Cerebellar nuclear complex (tissue), 1 donor: ENCODE measurements at places on chromosomes 2 and 18.

DNA sequence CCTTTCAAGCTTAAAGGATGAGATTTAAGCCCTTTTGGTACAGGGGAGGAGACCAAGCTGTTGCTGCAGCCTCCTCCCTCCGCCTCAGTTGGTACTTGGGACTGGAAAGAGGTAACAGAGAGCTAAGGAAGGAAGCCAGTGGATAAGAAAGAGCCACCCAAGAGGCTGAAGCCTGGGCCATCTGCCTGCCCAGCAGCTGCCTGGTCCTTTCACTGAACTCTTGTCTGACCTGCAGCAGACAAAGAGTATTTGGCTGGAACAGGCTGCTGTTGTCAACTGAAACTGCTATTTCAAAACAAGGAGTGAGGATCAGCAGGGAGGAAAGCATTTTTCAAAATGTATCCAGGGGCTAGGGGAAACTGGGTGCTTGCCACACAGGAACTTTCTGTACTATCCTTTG is 30.3 kb downstream of the TNS1 start:
- no peak for DNase-seq

DNA sequence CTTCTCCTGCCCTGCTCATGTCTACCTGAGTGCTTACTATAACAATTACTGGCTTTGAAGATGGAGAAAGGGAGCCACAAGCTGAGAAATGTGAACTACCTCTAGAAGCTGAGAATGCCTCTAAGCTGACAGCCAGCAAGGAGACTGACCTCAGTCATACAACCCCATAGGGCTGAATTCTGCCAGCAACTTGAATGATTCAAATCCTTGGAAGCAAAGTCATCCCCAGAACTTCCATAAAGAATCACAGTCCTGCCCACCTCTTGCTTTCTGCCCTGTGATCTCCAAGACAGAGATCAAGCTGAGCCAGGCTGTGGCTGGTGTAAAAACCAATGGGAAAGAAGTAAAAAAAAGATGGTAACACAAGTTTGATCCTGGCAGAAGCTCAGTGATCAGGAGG is 288.2 kb upstream of the SPHKAP start:
- DNase-seq = no peak

- DNase-seq = no peak
Observed at GRCh38 chr2:195871326-195871725, 197.3 kb downstream of the DNAH7 start.

DNA sequence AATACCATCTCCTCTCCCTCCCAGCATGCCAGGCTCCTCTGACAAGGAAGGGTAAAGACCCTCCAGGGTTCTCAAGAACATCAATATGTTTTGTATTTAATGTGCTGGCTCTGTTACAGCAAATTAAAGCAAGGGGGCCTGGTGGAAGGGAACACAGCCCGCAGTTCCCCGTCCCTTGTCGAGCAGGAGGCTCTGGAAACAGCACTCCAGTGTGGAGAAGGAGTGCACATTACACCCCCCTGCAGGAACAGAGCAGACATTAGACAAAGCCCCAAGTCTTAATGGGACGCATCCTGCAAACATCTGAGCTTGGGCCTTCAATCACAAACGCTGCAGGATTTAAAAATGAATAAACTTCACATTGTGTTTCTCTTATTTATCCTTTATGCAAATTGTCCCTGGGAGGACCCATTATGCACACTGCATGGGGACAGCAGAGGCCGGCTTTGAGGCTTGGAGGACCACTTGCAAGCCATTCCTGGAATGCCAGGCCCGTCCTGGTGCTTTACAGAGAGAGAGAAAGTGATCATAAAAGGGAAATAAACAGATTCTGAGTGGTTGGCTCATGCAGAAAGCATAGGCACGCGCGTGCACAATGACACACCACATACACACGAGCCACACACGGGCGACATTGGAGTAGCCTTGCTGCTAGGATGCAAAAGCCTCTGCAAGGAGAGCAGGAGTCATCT is 328.7 kb downstream of the SMAD2 start:
- DNase-seq = no peak

DNA sequence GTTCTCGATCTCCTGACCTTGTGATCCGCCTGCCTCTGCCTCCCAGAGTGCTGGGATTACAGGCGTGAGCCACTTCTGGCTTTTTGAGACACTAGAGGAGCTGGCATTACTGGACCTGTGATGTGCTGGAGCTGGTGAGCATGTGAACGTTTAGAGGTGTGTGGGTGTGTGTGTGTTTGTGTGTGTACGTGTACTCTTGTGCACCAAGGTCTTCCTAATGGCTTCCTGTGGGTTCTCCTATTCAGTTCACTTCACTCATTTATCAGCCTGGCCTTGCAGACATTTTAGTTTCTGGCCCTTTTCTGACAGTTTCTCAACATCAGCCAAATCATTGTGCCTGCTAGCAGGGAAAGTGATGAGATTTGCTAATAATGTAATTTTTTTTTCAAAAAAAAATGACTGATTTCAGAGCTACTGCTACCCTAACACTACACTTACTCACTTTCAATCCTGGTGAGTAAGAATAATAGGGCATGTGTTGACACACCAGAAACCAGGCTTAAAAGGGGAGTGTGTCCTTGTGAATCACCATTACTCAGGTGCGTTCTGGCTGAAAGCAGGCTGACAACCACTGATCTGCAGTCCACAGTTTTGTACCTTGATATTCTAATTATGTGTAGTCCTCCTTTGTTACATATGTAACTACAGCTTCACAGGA is 41.0 kb upstream of the ACTR3 start:
- DNase-seq = no peak

- DNase-seq = no peak
Observed at GRCh38 chr18:36477776-36478175, 180.3 kb downstream of the FHOD3 start.

GRCh38 chr2:142974288-142975024 is 97.0 kb downstream of the KYNU start:
- DNase-seq = no peak

DNA sequence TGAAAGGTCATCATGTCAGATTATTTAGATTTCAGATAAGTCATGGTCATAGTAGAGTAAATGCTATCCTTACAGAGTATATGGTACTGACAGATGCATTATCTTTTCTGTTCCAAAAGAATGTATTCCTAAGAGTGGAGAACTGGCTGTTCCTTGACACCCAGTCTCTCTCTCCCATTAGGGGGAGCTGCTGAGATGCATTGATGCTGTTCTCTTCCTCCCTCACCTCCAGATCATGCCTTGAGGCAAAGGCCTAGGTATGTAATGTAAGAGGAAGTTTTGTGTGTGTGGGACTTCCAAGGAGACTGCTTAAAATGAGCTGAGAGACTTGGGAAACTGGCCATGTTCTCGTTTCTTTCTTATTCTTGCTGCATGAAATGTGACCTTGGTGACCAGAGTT is 979.5 kb upstream of the CELF4 start:
- DNase-seq = no peak

DNA sequence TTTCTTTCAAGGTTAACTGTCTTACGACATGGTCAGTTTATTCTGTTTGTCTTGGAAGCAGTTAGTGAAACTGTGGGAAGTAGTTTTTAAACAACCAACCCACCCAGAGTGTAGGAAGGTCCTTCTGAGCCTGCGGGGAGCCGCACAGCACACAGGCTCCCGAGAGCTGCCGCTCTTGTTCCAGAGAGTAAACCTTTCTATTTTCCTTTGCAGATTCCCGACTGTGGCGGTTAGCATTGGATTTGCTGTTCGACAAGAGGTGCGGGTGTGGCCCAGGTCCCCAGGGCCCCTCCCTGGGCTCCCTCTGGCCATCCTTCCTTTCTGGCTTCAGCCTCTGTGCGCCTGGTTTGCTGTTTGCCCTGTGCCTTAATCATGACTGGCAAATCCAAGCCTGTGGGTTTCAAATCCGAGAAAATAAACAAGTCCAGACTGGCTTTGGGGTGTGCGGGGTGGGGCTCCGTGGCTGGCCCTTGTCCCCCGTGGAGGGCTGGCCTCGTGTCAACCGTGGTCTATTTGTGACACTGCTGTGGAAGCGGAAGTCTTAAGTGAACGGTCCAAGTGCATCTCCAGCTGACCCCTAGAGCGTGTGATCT is 30.7 kb downstream of the IMPA2 start:
- DNase-seq = no peak

DNA sequence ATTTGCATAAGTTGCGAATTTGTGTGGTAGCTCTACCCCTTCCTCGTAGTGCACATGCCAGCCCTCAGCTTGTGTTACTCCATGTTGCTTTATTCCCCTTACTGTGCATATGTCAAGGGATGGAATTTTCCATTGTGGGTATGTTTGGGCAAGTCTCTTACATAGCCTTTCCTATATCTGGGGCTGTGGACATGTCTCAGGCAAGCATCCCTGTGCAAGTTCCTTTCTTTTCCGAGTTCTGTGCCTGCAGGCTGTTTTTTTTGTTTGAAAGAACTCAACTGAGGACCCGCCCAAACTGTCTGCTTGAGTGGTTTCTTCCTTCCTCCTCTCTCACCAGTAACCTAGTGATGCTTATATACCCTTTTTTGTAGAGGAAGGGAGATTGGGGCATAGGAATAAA is 1739.1 kb upstream of the PIK3C3 start:
- DNase-seq = no peak

GRCh38 chr18:70276416-70277191 is 12.2 kb upstream of the SOCS6 start:
- no peak for DNase-seq
